ENCODE measurements at places on chromosomes 5 and 9.

DNA sequence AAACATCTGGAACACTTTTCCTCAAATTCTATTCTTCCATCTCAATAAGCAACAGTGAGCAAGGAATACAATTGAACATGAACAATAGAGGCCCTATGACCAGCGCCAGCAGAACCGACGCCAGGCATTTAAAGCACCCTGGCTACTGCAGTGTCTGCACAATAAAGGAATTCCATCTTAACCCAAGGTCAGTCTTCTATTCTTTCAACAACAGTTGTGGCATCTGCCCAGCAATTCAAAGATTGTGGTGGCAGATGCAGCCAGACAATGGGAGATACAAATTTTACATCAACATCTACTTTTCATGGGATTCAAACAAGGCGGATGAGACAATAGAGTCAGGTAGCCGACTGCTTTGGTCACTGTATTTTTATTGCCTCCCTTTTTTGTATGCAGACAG is 65.9 kb downstream of the ELL2 start:
- peak; percentile 61 for DNase-seq

GRCh38 chr5:56763711-56764466 is 51.5 kb upstream of the MAP3K1 start:
- DNase-seq = no peak

- no peak for DNase-seq
These were observed 65.0 kb upstream of the MCCC2 start for GRCh38 chr5:71522151-71522550.

DNA sequence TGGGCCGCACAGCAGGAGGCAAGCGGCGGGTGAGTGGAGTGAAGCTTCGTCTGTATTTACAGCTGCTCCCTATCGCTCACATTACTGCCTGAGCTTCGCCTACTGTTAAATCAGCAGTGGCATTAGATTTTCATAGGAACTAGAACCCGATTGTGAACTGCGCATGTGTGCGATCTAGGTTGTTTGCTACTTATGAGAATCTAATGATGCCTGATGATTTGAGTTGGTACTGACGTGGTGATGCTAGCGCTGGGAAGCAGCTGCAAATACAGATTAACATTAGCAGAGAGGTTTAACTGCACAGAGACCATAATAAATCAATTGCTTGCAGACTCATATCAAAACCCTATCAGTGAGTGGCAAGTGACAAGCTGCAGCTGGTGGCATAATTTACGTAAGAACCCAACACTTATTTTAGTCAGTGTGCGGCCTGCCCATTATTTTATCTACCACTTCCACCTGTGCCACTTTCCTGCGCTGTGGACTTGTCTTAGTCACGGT is 133.4 kb upstream of the CDH9 start:
- no peak for DNase-seq

GRCh38 chr5:98106116-98107031 is 667.1 kb upstream of the RGMB start:
- no peak for DNase-seq

DNA sequence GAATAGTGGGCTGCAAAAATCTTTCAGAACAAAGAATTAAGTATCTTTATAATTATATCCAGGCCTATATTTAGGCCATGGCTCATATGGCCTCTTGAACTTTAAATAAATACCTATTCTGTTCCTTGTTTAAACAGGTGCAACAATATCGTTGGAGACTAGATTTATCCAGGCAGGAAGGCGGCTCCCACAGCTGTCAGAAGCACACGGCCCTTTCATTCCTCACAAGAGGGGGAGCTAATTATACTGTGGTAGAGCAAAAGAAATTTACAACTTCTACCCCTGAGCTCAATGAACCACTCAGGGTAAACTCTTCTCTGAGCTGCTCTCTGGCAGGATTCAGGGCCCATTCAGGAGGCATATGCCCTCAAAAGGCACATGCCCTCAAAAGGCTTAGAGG is 31.3 kb downstream of the TMEM174 start:
- no peak for DNase-seq

DNA sequence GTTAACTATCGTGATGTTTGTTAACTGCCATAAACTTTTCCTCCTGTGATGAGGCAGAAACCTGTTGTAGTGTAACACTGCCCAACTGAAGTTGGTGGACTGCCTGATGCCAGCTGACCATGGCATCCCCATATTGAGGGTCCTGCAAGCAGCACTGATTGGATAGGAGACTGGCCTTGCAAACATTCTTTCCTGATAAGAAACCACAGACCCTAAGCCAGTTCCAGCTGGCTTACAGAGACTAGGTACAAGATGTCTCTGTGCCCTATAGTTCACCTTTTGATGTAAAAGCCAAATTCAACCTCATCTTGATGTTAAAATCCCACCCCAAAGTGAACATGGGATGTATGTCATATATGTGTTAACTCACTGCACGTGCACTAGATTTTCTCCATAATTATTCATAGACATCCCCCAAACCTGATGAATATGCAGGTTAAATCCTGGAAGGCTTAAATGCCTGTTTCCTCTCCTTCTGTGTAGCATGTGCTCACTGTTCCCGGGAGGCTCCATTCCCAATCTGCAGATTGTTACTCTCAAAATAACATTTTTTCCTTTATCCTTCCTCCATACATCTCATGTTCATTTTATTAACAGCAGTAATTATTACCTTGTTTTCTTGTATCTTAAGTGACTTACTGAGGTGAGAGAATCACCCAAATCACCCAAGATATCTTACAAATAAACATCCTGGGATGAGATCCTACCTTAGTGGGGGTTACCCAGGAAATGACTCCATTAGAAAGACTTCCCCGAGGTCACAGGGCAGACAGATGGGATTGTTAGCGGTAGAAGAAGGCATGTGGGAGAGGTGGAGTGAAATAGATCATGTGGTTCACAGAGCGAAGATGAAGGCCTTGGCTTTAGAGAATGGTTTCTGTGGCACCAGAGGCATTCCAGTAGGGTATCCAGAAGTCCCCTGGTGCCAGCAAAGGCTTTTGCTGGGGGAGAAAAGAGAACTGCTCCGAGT is 566.7 kb downstream of the CCDC171 start:
- no peak for DNase-seq

GRCh38 chr5:73151766-73152410 is 21.1 kb upstream of the TMEM174 start:
- no peak for DNase-seq

GRCh38 chr9:120845255-120845654 is 2.5 kb upstream of the PSMD5 start:
- DNase-seq = no peak

- DNase-seq = no peak
These were observed 3.9 kb upstream of the PLPP1 start for GRCh38 chr5:55538661-55539060.

GRCh38 chr5:79954620-79955019 is 36.4 kb downstream of the MTX3 start:
- DNase-seq = no peak

- no peak for DNase-seq
These were observed 37.2 kb downstream of the PAPPA start for GRCh38 chr9:116190637-116191396.

GRCh38 chr9:10534850-10535249 is 78.0 kb downstream of the PTPRD start:
- no peak for DNase-seq

DNA sequence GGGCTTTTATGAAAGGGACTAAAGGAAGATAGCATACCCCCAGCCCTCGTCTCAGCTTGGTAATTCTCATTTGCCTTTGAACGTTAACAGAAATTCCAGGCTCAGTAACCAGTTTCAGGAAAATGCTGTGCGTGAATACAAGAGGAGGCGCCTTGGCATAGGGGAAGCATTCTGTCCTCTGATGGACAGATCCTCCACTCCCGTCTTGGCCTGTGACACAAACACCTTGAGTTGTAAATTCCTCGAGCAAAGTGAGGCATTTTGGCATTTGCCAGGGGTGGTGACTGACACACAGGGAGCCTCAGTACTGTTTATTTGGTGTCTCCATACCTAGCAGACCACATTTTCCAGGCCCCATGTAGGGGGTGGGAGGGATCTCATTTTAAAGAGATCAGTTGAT is 44.8 kb downstream of the APTX start:
- no peak for DNase-seq

Data from neuronal stem cell (in vitro differentiated cells).